OCI-LY7 (cell line): ENCODE measurements at places on chromosomes 11 and 22.

GRCh38 chr11:61659413-61660196 is 20.6 kb upstream of the DAGLA start:
- no peak for DNase-seq

DNA sequence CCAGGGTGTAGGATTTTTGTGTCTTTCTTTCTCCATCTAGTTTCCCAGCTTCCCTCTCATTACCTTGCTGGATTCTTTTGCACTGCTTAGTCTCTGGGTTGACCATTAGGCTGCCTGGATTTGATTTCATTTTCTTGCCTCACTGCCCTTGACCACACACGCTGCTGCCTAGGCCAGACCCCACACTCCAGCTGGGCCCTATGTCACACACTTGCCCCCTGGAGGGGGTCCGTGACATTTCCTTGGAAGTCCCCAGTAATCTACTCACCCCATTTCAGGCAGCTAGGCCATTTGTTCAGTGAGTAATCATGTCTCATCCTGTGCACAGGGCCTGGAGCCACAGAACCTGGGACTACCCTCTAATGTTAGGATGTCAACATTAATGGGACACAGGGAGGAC is 81.9 kb upstream of the SPON1 start:
- peak; percentile 21 for DNase-seq

- DNase-seq = no peak
These were observed 174.1 kb downstream of the TTC28 start for GRCh38 chr22:28505416-28506149.

DNA sequence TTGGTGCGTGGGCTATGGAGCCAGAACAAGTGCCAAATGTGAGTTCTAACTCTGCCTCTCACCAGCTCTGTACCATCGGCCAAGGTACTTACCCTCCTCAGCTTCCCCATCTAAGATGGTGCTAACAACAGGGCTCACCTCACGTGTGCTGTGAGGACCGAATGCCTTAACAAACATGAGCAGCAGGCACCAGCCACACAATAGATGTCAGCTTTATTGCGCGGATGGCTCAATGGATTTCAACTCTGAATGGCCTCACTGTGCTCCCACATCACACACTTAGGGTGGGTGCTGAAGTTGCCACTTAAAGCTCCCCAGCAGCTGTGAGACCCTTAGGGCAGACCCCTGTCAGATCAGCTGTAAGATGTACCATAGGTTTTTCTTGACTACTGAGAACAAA is 24.1 kb downstream of the RELT start:
- no peak for DNase-seq

- DNase-seq = no peak
These were observed 82.1 kb upstream of the PTH start for GRCh38 chr11:13577881-13578280.
